ENCODE measurements at places on chromosomes 13 and 19.

DNA sequence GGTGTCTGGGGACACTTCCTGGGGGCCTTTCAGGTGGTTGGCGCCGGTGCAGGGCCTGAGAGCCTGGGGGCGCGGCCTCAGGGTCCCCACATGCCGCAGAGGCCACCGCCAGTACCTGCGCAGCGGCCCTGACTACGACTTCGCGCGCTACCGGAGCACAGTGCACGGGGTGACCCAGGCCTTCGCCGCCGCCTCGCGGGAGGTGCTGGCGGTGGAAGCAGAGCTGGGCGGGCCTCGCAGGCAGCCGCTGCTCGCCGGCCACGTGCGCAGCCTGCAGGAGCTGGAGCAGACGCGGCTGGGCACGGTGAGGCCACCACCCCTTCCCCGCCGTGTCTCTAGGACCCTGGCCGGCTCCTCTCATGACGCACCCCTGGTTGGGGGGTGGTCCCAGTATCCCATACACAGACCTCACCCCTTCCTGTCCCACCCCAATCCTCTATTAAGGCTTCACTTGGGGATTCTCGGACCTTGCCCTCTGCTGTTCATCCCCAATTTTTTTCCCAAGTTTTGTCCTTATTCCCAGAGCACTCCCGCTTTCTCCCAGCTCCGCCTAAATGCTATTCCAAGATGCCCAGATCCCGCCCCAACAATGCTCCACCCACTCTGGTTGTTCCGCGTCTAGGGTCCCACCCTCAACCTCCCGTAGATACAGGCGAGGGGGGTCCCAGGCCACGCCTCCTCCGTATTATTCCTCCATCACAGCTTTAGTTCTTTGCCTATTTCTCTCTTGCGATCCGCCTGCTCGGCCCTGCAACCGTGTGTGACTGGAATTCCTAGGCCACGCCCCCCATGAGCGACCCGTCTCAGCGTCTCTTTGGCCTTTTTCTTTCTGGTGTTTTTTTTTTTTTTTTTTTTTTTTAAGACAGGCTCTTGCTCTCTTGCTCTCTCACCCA lies 1.0 kb downstream of the REX1BD start:
- DNase-seq, result peak; percentile 74

DNA sequence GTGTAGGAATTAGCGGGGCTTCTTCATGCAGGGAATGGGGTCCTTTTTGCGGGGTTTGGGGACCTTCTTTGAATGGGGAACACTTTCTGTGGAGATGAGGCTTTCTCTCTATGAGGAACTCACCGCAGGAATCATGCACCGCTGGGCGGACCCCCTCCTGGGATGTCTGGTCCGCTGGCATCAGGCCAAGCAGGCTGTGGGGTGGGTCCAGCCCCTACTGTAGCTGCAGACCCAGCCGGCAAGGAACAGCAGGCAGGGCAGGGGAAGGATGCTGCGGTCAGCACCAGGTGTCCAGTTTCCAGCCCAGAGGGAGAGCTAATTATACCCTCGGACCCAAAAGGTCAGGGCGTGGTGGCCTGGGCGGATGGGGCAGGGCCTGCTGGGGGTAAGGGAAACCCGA lies 1.8 kb downstream of the MYBPC2 start:
- no peak for DNase-seq

GRCh38 chr19:47309608-47310007 lies at the start of gene C5AR1:
TSS of gene C5AR1 (plus strand) at chr19:47309861. CDS start at chr19:47309896, 35 bp downstream.
- DNase-seq, result peak; percentile 83

DNA sequence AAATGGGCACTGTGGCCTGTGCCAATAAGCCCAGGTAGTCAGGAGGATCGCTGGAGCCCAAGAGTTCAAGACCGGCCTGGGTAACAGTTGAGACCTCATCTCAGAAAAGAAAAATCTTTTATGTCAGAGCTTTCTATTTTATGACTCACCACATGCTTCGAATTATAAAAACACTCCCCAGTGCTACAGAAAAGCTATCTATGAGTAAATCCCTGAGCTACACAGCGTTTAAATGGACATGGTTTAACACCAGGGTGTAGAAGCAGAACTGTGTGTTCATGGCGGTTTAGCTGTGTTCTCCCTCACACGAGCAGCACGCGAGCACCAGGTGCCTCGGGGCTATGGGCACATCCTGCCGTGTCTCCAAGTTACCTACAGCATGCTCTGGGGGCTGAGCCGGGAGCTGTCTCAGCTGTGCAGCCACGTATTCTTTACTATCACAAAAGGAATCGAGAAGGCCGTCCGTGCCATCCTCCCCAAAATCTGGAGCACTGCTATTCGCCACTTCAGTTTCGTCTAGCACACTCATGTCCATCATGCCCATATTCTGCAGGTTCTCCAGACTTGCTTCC lies 6.7 kb downstream of the SAFB2 start:
- no peak for DNase-seq

DNA sequence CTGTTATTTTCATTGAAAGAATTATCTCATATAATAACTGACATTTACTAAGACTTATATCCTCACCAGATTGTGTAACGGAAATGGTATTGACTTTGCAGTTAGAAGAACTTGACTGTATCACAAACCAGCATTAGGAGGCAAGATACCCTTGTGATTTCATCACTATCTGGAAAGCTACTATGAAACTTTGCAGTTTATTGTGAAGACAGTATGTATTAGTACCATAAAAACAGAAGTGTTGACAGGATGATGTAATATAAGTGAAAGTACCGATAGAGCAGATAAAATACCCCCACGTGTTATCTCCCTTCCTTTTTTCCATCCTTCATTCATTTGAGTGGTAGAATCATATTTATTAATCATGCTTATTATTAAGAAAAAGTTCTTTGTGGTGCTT lies 365.7 kb upstream of the KLHL1 start:
- no peak for DNase-seq

GRCh38 chr19:17931532-17932191 lies 1.2 kb upstream of the CCDC124 start:
- peak; percentile 48 for DNase-seq

- no peak for DNase-seq
Measured at GRCh38 chr13:37651891-37652290, 53.3 kb upstream of the POSTN start.

GRCh38 chr13:88086577-88086976 lies 415.4 kb downstream of the SLITRK5 start:
- DNase-seq, result no peak

GRCh38 chr19:46821512-46822409 lies 28.9 kb downstream of the AP2S1 start:
- DNase-seq, result peak; percentile 66

DNA sequence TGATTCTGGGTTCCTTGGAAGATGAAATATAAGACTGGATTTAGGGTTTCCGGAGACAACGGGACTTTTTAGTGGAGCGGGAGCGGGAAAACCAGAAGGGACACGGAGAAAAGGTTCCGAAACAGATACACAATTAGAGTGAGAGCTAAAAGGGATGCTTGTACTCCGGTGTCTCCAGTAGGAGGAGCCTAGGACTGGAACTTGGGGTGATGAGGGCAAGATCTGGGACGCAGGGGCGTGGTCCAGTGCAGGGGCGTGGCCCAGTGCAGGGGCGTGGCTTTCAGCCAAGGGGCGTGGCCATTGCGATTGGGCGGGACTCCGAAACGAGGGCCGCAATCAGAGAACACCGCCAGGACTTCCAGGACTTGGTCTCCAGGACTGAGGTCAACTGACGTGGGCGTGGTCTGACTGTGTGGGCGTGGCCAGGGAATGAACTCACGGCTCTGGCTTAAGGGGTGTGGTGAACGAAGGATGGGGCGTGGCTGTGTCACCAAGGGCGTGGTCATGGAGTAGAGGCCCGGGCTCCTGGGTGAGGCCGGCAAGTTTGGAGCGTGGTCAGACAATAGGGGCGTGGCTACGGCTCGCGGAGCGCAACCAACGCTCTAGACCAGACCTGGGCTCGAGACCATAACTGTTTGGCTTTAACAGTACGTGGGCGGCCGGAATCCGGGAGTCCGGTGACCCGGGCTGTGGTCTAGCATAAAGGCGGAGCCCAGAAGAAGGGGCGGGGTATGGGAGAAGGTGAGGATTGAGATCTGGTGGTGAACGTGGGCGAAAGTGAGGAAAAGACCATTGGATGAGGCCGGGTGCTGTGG lies at the start of gene DKKL1:
TSS of gene DKKL1 (plus strand) at position 610 of the 815 bp plus-strand sequence. CDS start at position 732, 122 bp downstream.
- peak; percentile 99 for DNase-seq

- no peak for DNase-seq
Measured at GRCh38 chr13:48156466-48156865, 61.6 kb upstream of the MED4 start.

DNA sequence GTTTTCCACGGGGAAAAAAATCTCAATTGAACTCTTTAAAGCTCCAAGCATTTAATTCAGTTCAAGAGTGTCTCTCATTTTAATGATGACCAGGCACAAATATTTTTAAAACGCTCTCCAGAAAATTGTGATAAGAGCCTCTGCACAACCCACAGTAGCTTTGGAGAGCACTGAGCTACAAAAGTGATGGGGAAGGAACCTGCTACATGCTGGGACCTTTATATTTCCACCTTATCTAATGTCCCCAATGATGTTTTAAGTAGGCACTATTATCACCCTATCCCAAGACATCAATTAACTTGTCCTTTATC lies 14.1 kb upstream of the CEACAM6 start:
- no peak for DNase-seq

DNA sequence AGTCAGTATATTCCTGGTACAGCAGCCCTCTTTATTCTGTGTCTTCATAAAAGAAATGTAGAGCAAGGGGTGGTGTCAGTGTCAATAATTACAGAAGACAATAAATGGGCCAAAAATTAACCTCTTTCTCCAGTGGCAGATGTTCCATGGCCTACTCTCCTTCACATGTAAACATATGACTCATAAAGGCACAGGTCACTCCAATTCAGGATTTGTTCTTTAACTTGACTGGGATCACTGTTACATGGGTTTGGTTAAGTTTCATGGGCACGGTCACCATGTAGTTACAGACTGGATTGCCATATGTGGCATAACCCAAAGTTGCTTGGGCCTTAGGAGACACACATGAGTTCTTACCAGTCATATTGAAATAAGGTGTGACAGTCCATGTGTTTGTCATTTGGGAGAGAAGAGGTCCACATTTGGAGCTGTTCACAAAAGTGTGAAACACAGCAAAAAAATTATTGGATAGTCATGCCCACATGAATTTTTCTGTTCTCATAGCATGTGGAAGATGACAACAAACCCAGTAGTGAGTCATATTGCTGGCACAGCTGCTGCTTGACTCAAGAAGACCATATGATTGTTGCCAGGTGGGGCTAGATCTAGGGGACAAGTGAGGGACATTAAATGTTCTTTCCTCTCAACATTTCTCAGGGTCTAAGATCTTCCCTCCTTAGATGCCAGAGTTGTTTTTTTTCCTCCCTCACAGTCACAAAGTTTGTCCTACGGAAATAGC lies 68.1 kb upstream of the HTR2A start:
- DNase-seq, result peak; percentile 75

DNA sequence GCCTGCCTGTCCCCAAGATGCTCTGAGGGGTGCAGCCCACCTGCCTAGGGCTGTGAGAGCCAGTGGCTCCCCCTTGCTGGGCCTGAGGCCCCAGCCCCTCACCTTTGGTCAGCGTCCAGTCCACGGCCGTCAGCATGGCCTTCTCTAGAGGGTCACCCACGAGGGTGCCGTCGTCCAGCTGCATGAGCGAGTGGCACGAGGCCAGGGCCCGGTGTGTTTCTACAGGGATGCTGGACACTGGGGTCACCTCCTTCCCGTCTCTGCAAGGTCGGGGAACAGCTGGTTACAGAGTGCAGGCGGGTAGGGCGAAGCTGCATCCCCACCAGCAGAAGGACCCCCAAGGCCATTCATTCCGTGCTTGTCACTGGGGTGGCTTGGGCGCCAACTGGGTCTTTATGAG lies 9.0 kb downstream of the ATP13A1 start:
- no peak for DNase-seq

DNA sequence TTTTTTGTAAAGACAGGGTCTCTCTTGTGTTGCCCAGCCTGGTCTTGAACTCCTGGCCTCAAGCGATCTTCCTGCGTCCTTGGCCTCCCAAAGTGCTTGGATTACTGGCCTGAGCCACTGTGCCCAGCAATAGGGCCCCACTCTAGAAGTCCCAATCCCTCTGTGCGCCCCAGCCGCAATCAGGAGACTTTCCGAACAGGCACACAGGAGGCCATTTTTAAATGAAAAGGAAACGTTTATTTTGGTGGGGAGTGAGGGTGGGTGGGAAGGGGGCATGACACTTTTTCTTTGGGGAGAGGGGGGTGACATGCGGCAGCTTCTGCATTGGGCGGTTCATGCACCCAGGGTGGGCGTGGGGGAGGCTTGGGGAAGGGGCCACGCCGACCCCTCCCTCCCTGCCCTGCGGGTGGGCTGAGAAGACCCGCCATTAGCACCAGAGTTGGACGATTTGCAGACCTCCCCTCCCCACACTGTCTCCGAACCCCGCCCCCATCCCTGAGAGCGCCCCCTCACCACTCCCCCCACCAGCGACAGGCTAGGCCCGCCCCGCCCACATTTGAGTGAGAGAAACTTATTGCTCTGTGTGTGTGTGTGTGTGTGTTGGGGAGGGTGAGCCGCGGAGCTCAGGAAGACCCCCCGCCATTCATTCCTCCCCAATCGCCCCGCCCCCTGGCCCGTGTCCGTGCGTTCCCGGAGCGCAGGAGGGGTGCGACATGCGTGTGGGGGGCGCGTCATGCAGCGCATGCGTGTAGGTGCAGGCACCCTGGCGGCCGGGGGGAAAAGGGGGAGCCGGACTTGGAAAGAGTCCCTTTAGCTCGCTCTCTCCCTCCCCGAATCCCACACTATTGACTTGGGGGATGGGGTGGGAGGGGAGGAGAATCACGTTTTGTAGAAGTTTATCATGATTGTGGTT lies 17.2 kb downstream of the KCNC3 start:
- no peak for DNase-seq

DNA sequence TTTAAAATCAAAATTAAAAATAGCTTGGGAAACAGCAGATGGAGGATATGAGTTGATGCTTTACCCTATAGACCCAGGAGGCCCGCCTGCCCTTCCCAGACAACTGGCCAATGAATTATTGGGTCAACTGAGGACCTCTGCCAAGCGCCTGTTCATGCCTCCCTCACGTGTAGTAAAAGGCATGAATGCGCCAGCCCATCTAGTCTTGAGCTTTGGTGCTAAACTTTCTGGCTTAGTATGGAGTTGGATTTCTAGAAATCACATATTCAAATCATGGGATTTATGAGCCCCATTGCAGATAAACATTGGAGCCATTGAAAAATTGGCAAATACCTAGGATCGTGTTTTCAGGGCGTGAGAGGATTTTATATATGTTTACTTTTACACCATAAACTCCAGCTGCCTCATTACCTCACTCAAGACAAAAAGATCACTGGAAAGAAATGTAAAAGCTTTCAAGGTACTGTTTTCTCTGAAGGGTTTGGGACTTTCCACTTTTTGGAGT lies 47.1 kb downstream of the COL4A2 start:
- DNase-seq, result no peak
